Activated CD4-positive, alpha-beta T cell treated with anti-CD3 and anti-CD28 coated beads, Interleukin-10, Interleukin-2, amounts not matched to agents 100 ng/mL and 50 ng/mL, durations not matched to agents 16 hours and 8 hours (primary cell): ENCODE measurements at places on chromosomes 7 and 10.

DNA sequence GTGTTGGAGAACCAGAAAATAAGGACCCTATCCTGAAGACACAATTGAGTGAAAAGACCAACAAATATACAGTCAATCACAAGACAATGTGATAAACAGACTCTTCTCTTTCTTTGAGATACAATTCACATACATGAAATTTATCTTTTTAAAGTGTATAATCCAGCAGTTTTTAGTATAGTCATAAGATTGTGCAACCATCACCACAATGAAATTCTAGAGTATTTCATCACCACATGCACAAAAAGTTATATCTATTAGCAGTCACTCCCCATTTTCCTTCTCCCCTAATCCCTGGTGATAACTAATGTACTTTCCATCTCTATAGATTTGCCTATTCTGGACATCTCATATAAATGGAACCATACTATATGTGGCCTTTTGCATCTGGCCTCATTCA is 8.2 kb upstream of the SORBS1 start:
- no peak for DNase-seq

- DNase-seq = no peak
These were observed 40.6 kb upstream of the RBAK start for GRCh38 chr7:5005066-5005465.

GRCh38 chr10:90321132-90321816 is 536.6 kb downstream of the HTR7 start:
- DNase-seq = no peak

DNA sequence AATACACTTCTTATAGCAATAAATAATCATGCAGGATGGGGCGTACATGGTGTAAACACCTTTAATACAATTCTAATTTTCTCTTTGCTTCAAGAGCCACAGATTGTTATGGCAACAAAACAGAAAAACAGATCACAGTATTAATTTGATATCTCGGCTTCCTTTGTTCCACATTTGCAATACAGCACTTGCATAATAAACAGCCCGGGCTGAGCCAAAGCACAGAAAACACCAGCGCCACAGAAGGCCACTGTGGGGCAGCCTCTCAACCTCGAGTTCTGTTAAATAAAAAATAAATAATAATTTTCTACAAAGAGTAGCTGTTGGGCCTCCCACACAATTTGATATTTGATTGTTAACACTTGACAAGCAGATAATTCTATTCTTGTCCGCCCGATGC is 255.9 kb downstream of the USP6NL start:
- DNase-seq = no peak

DNA sequence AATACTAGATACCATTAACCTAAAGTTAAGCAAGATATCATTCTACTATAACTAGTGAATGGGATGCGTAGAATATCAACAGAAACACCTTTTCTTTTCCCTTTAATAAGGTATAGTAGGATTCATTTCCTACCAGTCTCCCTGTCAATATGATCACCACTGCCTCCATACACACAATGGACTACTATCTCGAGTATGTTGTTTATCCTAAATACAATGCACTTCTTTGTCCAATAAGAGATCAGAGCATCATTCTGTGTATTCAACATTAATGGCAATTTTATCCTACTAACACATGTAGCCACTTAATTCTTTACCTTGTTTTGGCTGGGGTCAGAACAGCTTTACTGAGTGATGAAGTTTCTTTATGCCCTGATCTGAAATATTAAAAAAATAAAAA is 276.3 kb downstream of the TFEC start:
- DNase-seq = no peak
